ENCODE measurements at places on chromosomes 11 and 22.

GRCh38 chr22:24996420-24996952 is 44.0 kb downstream of the KIAA1671 start:
- no peak for DNase-seq

DNA sequence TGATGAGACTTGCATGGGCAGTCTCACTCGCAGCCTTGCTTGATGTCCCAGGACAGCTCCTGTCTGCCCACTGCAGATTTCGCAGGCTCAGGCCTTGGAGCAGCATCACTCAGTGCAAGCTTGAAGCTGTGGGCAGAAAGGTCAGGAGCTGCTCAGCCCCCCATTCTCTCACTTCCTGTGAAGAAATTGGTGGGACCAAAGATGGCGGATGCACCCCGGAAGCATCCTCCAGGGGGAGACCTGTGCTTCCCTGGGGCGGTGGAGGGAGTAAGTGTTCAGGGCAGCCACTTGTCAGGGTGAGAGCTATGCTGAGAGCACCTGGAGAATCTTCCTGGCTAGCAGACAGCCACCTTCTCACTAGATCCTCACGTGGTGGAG is 11.3 kb downstream of the PLAAT2 start:
- no peak for DNase-seq

DNA sequence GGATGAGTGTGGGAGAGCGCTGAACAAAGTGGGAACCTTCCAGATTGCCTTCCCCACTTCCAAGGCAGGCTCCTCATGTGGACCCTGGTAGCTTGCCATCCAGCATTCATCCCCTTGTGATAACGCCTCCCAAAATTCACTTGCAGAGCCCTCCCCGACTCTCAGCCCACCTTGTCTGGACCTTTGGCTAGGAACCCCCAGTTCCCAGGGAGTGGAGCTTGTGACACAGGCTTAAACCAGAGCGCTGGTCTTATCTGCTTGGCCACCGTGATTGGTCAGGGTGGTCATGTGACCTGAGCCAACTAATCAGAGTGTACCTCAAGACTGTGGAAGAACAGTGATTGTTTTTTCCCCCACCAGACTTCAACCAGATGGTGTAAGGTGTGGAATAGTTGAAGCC is 9.6 kb upstream of the SLC35C1 start:
- DNase-seq, result no peak

- no peak for DNase-seq
These were observed 44.7 kb downstream of the GAB4 start for GRCh38 chr22:16963189-16963945.

- DNase-seq, result no peak
These were observed 42.1 kb downstream of the SCUBE1 start for GRCh38 chr22:43300891-43301676.

GRCh38 chr11:962688-963087 is 37.0 kb downstream of the AP2A2 start:
- no peak for DNase-seq

GRCh38 chr11:106983991-106984390 is 34.3 kb downstream of the GUCY1A2 start:
- no peak for DNase-seq

- DNase-seq, result no peak
These were observed 5.9 kb downstream of the RPS6KA4 start for GRCh38 chr11:64364911-64365310.

- no peak for DNase-seq
These were observed 32.5 kb upstream of the APLNR start for GRCh38 chr11:57269571-57270021.

GRCh38 chr11:110958216-110958615 is 246.0 kb upstream of the ARHGAP20 start:
- no peak for DNase-seq

GRCh38 chr11:67490727-67491065 is 7.9 kb downstream of the AIP start:
- DNase-seq, result no peak

GRCh38 chr11:108069947-108070346 is 51.4 kb upstream of the ACAT1 start:
- DNase-seq, result no peak

GRCh38 chr22:26681395-26681821 is 24.0 kb downstream of the MIAT start:
- DNase-seq, result no peak

GRCh38 chr11:15970506-15971214 is 385.7 kb downstream of the SOX6 start:
- DNase-seq, result no peak

- no peak for DNase-seq
These were observed 20.8 kb upstream of the DLAT start for GRCh38 chr11:112004389-112004788.

DNA sequence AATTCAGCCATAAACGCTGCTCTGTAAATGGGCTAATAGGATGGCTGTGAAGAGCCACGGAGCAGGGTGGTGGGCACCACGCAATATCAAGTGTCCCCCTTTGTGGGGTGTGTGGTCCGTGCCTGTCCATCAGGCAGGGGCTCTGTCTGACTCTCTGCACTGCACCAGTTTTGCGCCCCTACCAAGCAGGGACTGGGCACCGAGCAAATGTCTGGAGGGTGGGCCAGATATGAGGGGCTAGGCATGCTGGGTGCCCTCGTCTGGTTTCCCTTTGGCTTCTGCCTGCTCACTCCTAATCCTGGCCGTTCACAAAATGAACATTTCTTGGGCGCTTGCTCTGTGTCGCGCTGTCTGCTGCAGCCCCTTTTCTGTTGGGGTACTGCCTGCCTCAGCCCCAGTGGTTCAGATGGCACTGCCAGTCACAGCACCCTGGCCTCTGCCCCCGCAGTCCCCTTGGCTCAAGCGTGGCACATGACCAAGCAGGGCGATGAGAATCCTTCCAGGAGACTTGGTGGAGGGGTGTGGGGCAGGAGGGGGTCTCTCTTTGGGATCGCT is 37.1 kb upstream of the CELSR1 start:
- no peak for DNase-seq

DNA sequence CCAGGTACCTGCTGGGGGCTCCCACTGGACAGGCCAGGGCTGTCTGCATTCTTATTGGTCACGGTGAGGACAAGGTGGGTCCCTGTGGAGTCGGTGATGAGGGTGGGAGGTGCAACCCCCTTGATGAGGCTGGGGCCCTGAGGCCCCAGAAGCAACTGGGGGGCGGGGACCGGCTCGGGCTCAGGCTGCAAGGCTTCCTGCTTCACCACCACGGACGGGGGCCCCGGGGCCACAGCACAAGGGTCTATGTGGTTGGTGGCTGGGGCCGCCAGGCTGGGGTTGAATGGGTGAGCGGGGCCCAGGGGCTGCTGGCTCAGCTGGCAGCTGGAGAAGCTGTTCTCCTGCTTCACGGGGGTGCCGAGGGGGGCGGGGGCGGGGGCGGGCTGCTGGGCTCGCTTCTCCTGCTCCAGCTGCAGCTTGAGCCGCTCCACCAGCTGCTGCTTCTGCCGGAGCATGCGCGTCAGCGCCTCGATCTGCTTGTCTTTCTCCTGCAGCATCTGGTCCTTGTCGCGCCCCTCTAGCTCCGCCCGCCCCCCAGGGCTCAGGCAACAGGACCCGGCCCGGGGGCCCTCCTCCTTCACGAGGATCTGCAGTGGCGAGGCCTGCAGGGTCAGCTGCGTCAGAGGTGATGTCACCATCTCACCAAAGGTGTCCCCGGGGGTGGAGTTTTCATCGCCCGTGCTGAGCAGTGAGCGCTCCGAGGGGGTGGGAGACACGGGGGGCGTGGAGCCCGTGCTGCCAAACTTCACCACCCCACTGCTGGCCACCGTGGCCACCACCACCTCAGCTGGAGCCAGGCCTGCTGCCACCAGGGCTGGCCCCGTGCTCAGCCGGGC is 48.2 kb downstream of the SGSM3 start:
- no peak for DNase-seq

DNA sequence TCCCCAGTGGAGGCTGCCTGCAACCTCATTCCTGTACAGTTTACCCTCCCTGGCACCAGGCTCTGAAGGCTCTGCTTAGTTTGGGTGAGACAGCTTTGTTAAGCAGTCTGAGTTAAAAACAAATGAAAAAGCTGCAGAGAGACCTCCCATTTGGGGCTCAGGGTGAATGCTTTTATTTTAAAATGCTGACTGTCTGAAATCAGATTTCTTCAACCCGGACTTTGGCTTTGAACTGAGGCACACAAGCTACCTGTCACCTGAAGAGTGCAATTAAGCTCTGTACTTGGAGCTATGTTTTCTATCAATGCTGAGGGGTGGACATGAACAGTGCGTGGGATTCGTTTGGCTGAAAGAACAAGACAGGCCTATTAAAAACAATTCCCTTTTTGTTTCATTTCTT is 217.5 kb upstream of the SORL1-AS1 start:
- no peak for DNase-seq

GRCh38 chr11:60922906-60923305 is 1.4 kb upstream of the TMEM132A start:
- DNase-seq, result no peak

- DNase-seq, result no peak
These were observed 171.8 kb downstream of the DSCAML1 start for GRCh38 chr11:117625237-117625636.

GRCh38 chr22:50737728-50738648 is at the start of gene ACR:
TSS of gene ACR (plus strand) at chr22:50738204. CDS start at chr22:50738236, 32 bp downstream.
- no peak for DNase-seq

GRCh38 chr11:105024394-105024793 is 1.4 kb upstream of the CASP5 start:
- DNase-seq, result no peak

- DNase-seq, result no peak
These were observed 26.1 kb downstream of the CD44 start for GRCh38 chr11:35165030-35165422.

DNA sequence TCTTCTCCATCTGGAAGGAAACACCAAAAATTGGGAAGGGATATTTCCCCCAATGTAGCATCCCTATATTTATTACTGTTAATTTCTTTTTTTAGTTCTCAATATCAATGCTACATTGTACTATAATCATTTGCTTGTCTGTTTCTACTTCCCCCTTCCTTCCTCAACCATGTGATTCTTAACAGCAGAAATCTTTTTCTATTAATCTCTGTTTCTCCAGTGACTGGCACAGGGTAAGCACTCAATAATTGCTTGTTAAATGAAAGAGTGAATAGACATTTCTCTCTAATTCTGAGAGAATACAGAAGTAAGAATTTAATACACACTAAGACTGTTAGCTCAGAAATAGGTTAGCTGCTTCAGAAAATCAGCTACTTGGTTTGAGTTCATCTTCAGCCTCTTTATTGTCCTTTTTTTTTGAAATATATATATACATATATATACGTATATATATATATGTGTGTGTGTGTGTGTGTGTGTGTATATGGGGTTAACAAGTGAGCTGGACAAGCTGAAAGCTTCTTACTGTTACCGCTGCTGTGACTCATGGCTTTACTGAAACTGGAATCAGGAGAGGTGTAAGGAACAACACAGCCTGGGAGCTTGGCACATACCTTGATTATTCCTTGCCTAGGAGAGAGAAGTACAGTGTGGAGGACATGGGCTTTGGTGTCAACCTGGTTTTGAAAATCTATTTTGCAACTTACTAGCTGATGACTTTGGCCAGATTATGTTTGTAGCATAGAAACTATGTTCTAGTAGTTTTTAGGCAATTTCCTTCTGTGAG is 26.2 kb upstream of the PDE3B start:
- DNase-seq, result no peak

- no peak for DNase-seq
These were observed 41.4 kb upstream of the CREB3L1 start for GRCh38 chr11:46235777-46236688.

All from cortex of kidney (tissue), 1 donor.